Right atrium auricular region (tissue), 2 donors: ENCODE measurements at places on chromosomes 4 and X. TPM values are rescaled to one million over a fixed set of nuclear protein-coding genes. Genes with fewer than 3 reads are reported as not detected.

DNA sequence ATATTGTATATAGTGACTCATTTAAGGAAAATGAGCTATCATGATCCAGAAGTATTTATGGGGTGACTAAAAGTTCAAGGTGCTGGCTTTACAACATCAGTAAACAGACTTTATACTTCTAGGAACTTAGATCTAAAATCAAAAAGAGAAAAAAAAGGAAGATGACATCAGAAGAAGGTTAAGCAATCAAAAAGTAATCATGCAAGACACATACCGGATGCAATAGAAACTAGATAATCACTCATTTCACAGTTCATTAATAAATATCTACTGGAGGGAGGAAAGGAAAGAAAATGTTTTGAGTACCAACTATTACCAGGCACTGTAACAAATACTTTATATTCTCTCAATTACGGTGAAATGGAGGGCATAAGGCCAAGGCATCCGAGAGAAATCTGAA is 276.4 kb downstream of the SPRY1 start:
- DNase-seq = no peak

The TBC1D14 gene
- total RNA-seq = 33.7 TPM

- DNase-seq = peak; percentile 54
These were observed 66.3 kb downstream of the NBDY start for GRCh38 chrX:56795309-56795868.

- DNase-seq = no peak
These were observed 77.5 kb downstream of the IL15 start for GRCh38 chr4:141713771-141714445.

- DNase-seq = no peak
These were observed 12.8 kb upstream of the NSUN7 start for GRCh38 chr4:40736910-40737309.
